ENCODE measurements at places on chromosomes 16 and 17. TPM values are rescaled to one million over a fixed set of nuclear protein-coding genes. Genes with fewer than 3 reads are reported as not detected.

GRCh38 chr16:23119570-23119969 is 29.7 kb downstream of the USP31 start:
- DNase-seq, result no peak

The USH1G gene
- total RNA-seq, result not detected

GRCh38 chr16:1075546-1075945 is 3.0 kb downstream of the SSTR5 start:
- DNase-seq, result no peak

GRCh38 chr17:3917391-3917931 is 1.2 kb upstream of the P2RX1 start:
- DNase-seq, result no peak

- DNase-seq, result no peak
Observed at GRCh38 chr16:24838554-24839266, 7.1 kb upstream of the SLC5A11 start.

DNA sequence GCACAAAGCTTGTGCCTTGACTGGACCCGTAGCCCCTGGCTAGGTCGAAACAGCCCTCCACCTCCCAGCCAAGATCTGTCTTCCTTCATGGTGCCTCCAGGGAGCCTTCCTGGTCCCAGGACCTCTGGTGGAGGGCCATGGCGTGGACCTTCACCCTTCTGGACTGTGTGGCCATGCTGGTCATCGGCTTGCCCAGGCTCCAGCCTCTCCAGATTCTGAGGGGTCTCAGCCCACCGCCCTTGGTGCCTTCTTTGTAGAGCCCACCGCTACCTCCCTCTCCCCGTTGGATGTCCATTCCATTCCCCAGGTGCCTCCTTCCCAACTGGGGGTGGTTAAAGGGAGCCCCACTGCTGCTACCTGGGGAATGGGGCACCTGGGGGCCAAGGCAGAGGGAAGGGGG is 3.5 kb downstream of the CTRL start:
- DNase-seq, result no peak

DNA sequence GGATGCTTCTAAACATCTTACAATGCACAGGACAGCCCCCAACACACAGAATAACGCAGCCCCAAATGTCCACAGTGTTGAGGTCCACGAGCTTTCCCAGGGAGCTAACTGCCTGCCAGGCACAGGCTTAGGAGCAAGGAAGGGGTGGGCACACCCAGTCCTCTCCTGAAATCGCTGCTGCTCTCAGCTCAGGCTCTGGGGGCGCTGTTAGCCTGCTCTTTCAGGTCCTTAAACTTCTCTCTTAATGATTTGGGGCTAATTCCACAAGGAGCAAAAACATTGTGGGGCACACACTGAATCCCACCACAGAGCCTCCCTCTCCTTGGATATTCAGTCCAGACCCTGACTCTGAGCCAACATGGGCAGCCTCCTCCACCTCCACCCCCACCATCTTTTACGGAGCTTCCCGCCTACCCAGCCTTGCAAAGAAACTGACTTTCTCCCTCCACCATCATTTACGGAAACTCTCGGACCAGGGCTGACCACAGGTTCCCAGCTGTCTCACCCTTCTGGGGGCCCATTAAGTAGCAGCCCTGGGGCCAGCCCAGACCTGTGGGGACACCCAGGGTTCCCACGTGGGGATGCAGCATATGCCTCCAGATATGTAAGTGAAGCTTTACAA is 1.1 kb downstream of the CD300H start:
- DNase-seq, result no peak

DNA sequence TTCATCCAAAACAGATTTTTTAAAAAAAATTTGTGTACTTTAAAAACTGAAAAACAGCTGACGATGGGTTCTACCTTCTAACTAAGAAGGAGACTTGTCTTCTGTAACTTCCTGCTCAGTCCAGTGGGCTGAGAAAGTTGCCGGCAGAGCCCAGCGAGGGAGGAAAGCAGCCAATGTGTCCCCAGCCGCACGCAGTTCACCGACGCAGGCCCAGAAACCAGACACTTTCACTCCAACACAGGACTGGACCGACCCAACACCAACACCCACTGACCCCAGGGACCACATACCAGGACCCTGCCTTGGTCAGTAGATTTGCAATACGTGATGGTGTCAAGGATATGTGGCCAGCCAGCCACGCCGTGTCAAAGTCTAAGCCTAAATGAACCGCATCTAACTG is 25.6 kb downstream of the TRAP1 start:
- no peak for DNase-seq

GRCh38 chr17:44901411-44901921 is 2.2 kb upstream of the EFTUD2 start:
- DNase-seq, result no peak

- DNase-seq, result no peak
Observed at GRCh38 chr17:80018917-80019651, 16.6 kb downstream of the TBC1D16 start.

- DNase-seq, result peak; percentile 92
Observed at GRCh38 chr17:81513372-81513752, 763 bp upstream of the ACTG1 start.

DNA sequence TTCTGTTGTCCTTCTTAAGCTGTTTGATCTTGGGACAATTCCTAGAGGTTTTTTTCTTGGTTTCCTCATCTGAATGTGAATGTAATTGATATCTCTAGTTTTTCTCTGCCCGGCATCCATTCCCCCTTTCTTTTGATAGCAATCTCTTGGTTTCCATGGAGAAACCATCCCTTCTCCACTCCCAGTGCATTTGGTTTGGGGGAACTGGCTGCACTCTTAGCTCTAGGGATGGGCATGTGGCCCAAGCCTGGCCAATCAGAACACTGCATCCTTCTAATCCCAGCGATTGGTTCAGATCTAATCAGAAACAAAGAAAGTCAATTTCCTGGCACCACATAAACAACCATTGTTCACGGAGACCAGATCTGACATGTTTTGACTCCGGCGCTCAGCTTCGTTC is 45.1 kb downstream of the IRX3 start:
- DNase-seq, result no peak

DNA sequence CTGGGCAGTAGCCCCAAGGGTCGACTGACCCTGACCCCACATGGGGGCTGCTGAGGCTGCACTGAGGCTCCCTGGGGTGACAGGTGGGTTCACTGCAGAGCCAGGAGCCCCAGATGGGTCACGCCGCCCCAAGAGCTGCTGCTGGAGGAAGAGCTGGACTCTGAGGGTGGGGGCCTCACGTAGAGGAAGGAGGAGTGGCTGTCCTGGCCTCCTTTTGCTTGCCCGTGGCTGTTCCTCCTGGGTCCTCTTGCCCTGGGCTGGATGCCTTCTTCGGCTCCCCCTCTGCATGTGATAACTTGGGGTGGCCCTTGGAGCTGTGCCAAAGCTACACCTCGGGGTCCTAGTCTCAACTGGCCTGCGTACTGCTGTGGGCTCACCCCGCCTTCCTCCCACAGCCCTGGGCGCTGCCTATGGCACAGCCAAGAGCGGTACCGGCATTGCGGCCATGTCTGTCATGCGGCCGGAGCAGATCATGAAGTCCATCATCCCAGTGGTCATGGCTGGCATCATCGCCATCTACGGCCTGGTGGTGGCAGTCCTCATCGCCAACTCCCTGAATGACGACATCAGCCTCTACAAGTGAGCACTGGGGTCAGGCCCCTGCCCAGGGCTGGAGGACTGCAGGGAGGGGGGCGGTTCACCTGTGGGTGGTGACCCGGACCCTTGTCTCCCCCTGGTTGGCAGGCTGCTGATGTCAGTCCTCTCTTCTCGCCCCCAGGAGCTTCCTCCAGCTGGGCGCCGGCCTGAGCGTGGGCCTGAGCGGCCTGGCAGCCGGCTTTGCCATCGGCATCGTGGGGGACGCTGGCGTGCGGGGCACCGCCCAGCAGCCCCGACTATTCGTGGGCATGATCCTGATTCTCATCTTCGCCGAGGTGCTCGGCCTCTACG is 1.1 kb upstream of the AMDHD2 start:
- DNase-seq, result peak; percentile 79

The PYDC1 gene
- not detected for total RNA-seq

DNA sequence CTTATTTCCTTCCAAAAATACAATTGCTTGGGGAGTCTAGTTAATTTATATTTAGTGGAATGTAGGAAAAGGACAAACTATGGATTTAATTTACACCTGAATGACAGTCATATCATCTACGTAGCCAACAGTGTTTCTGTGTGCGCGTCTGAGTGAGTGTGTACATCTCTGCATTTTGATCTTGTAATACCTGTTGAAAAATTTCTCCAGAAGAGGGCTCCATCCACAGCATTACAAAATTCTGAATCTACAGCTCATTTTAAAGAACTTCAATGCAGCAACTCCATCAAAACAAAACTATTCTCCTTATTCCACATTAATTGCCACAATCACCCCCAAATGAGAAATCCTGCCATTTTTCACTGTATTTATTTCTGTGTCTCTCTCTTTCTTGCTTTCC is 3.9 kb downstream of the CDH13 start:
- peak; percentile 13 for DNase-seq

DNA sequence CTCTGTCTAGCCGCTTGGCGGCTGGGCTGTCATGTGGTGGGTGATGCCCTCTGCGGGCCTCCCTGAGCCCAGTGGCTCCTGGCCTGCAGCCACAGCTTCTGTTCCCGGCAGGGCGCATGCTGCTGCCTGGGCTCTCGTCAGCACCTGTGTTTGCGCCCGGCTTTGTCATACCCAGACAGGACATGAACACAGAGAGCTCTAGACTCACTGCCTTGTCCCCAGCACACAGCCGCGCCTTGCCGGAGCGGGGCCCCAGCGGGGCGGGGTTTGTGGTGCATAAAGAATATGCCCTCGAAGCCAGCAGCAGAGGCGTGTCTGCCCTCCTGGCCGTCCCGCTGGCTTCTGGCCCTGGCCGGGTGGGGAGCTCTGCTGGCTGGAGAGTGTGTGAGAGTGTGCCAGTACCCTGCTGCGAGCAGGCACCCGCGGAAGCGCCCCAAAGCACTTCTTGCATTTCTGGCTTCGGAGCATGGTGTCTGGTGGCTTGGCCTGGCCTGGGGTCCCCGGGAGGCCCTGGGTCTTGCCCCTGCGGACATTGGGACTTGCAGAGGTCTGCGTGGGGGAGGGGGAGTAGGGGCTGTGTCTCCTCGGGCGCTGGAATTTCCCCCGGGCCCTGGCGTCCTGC is 14.4 kb downstream of the ASPSCR1 start:
- peak; percentile 87 for DNase-seq

The PTGES3L gene
- total RNA-seq, result 9.4 TPM

The TMEM235 gene
- total RNA-seq, result not detected

DNA sequence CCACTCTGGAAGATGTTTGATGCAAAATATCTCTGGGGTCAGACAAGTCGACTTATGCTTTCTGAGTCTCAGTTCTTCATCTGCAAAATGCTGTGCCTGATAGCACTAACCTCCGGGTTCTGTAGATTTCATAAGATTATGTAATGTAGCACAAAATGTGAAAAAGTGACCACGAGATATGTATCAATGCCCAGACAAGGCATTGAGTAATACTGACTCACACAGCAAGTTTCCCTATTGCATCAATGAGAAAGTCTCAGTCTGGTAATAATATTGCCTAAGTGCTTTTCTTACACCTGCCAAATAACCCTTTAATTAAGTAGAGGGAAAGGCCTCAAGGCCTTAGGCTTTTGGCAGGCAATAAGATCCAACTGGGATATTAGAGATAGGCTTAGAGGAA is 41.4 kb upstream of the MMP2 start:
- DNase-seq, result no peak

The CDRT15L2 gene
- not detected for total RNA-seq

The CREBBP gene
- 42.9 TPM for total RNA-seq

GRCh38 chr17:9432134-9432885 is 143.3 kb downstream of the STX8 start:
- DNase-seq, result no peak

DNA sequence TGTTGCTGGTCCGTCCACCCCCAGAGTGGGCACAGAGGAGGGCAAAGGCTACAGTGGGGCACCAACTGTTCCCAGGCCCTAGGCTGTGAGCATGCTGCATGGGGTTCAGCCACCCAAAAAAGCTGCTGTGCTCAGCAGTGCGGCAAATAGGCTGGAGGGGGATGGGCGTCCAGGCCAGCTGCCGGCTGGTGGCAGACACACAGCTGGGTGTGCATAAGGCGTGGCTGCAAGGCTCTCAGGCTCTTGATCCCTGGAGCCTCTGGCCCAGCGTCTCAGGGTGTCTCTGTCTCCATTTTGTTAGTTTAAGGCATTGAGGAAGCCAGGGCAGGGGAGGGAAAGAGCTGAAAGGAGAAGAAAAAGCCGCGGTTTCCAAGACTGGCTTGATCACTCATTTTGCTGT is 8.8 kb downstream of the RPL19 start:
- no peak for DNase-seq

The KCNJ12 gene
- 2.2 TPM for total RNA-seq

The HOXB8 gene
- not detected for total RNA-seq

- no peak for DNase-seq
Observed at GRCh38 chr16:81472391-81472790, 27.8 kb downstream of the CMIP start.

DNA sequence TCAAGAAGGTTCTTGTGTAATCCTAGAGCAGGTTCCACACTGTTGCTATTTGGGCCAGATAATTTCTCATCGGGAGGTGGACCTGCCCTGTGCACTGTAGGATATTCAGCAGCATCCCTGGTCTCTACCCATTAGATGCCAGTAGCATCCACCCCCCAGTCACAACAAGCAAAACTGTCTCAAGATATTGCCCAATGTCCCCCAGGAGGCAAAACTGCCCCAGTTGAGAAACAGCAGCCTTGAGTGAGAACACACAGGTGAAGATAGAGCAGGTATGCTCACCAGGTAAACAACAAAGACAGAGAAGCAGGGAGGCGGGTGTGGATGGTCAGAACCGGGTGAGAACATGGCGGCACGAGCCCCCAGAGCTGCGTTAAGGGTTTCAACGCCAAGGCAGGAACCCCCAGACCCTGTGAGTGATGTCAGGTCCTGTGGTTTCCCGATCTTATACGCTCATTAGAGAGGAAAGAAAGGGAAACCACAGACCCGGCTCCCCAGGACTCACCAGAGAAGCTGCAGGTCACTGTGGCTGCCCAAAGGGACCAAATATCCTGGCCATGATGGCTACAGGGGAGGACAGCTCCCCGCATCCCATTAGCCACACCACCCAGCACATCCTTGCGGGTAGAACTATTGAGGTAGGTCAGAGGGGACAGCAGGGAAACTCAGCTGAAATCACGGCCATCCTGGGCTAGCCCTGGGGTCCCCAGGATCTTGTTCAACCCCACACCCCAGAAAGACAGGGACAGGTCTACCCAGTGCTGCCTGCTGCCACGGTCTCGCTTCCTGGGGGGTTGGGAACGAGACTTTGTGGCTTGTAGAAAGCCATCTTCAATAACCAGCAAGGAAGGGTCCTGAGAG is 21.2 kb downstream of the CDC42EP4 start:
- no peak for DNase-seq

GRCh38 chr17:65977041-65977440 is 214.9 kb downstream of the CEP112 start:
- no peak for DNase-seq
